Left ventricle myocardium inferior (tissue), 1 donor: ENCODE measurements at places on chromosomes 16 and 17. TPM values are rescaled to one million over a fixed set of nuclear protein-coding genes. Genes with fewer than 3 reads are reported as not detected.

DNA sequence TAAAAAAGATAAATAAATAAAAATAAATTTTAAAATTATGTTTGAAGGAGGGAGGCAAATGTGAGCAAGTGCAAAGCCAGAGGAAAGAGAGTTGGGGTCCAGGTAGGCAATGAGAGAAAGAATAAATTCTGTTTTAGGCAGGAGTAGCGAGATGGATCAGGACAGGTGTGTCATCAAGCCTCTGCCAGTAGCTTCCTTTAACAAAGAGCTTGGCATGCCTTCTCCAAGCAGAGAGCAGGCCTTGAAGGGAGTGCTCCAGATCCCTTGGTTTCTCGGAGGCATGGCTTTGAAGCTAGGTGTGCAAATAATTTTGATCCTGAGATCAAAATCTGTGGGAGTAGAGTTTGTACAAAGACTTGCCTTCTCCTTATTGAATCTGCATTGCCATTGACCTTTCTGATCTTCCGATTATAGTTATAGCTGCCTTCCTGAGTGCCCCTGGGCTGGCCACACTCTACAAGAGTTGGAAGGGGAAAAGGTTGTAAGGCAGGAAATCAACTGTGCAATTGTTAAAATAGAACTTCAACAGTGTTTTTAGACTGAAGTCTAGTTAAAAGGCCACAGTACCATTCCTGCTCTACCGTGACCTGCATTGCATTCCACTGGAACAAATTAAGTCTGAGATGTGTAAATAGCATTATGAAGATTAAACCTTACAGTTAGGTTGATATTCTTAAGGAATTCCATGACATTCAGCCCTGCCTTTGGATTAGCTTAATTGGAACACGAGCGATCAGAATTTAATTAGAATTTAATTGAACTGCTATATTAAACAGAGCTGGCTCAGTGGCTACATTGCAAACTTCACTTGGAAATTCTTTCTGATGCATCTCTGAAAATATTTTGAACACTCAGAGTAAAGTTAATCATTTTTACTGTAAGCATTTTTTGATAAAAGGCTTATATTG is 33.7 kb downstream of the IQCK start:
- peak overlapping the region; percentile 87 for H3K27ac ChIP-seq
- H3K4me1 ChIP-seq = peaks cover 79% of the 10 kb centered on the region
- no peak overlapping the region for H3K4me3 ChIP-seq
- DNase-seq = no peak
- H3K27me3 ChIP-seq = no peaks in the 10 kb centered on the region

DNA sequence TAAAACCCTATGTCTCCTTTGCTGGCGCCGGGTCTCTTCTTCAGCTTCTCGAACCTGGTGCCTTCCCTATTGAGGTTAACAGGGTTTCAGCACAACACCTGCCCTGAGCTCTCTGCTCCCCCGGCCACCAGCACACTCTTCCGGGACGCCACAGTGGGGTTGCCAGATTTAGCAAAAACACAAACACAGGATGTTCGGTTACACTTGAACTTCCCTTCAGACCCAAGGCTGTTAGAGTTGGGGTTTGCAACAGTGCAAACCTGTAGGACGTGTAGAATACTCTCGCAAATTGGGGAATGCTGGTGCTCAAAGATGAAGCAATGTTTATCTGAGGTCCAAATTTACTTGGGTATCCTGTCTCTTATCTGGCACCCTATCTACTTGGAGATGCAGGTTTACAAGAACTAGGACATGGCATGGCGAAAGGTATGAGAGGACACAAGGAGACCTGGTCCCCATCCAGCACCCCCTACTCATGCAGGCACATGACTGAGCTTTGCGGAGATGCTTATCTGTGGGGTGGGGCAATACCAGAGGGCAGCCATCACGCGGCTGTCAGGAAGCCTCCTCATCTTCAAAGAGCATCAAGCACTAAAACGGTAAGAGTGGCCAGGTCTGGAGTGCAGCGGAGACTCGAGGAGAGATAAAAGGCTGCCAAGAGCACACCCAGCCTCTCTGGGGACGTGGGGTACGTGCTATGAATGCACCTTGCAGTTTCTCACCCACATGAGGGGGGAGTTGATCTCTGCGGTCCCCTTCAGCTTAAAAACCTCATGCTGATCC is 52.8 kb downstream of the SDK2 start:
- no peak for DNase-seq
- H3K4me1 ChIP-seq = peaks cover 14% of the 10 kb centered on the region
- peaks cover 28% of the 10 kb centered on the region for H3K27me3 ChIP-seq
- H3K4me3 ChIP-seq = no peak overlapping the region
- no peaks in the 10 kb centered on the region for H3K36me3 ChIP-seq

GRCh38 chr17:76917829-76918228 is 49.6 kb downstream of the MGAT5B start:
- no peak overlapping the region for H3K4me3 ChIP-seq
- DNase-seq = no peak
- no peaks in the 10 kb centered on the region for H3K36me3 ChIP-seq
- peaks cover 93% of the 10 kb centered on the region for H3K27me3 ChIP-seq

GRCh38 chr17:55584055-55584685 is 72.9 kb upstream of the SMIM36 start:
- H3K4me3 ChIP-seq = no peak overlapping the region
- peaks cover 6% of the 10 kb centered on the region for H3K4me1 ChIP-seq
- H3K27me3 ChIP-seq = no peaks in the 10 kb centered on the region
- no peak for DNase-seq
- no peaks in the 10 kb centered on the region for H3K36me3 ChIP-seq
- H3K27ac ChIP-seq = no peak overlapping the region

- peaks cover 7% of the 10 kb centered on the region for H3K4me1 ChIP-seq
- no peak for DNase-seq
- peaks cover 67% of the 10 kb centered on the region for H3K36me3 ChIP-seq
- H3K4me3 ChIP-seq = no peak overlapping the region
Observed at GRCh38 chr16:2526135-2526534, 5.1 kb downstream of the CEMP1 start.

- H3K27ac ChIP-seq = peak overlapping the region; percentile 14
- H3K27me3 ChIP-seq = no peaks in the 10 kb centered on the region
- DNase-seq = no peak
- peaks cover 35% of the 10 kb centered on the region for H3K4me1 ChIP-seq
Observed at GRCh38 chr16:30928390-30928789, 5.0 kb downstream of the FBXL19 start.

DNA sequence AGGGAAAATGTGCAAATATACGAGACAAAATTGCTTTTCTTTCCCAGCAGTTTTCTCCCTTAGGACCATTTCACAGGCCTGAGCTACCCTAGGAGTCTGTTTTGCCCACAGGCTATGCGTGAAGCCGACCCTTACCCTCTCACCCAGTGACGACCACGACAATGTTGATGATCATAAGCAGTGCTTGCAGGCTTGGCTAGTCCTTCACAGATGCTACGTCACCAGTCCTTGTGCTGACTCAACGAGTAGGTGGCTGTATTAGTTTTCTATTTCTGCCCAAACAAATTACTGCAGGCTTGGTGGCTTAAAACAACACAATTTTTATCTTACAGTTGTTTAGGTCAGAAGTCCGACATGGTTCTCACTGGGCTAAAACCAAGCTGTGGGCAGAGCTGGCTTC is 574.6 kb upstream of the HSBP1 start:
- DNase-seq = no peak
- H3K27ac ChIP-seq = no peak overlapping the region
- no peaks in the 10 kb centered on the region for H3K36me3 ChIP-seq
- H3K4me3 ChIP-seq = no peak overlapping the region
- H3K27me3 ChIP-seq = no peaks in the 10 kb centered on the region

- no peaks in the 10 kb centered on the region for H3K27me3 ChIP-seq
- no peak overlapping the region for H3K4me3 ChIP-seq
- no peak overlapping the region for H3K27ac ChIP-seq
Observed at GRCh38 chr17:35529866-35530265, 7.6 kb downstream of the SLFN12L start.

GRCh38 chr17:78831688-78832540 is 8.7 kb downstream of the USP36 start:
- no peak overlapping the region for H3K4me3 ChIP-seq
- no peak for DNase-seq
- no peaks in the 10 kb centered on the region for H3K4me1 ChIP-seq
- H3K36me3 ChIP-seq = peaks cover 96% of the 10 kb centered on the region

GRCh38 chr16:28185696-28186095 is 26.1 kb downstream of the XPO6 start:
- peaks cover 73% of the 10 kb centered on the region for H3K4me1 ChIP-seq
- no peaks in the 10 kb centered on the region for H3K27me3 ChIP-seq
- DNase-seq = no peak

GRCh38 chr17:21285164-21286065 is 904 bp downstream of the MAP2K3 start:
- peak overlapping the region; percentile 85 for H3K4me3 ChIP-seq
- peaks cover 82% of the 10 kb centered on the region for H3K4me1 ChIP-seq
- H3K27me3 ChIP-seq = no peaks in the 10 kb centered on the region

DNA sequence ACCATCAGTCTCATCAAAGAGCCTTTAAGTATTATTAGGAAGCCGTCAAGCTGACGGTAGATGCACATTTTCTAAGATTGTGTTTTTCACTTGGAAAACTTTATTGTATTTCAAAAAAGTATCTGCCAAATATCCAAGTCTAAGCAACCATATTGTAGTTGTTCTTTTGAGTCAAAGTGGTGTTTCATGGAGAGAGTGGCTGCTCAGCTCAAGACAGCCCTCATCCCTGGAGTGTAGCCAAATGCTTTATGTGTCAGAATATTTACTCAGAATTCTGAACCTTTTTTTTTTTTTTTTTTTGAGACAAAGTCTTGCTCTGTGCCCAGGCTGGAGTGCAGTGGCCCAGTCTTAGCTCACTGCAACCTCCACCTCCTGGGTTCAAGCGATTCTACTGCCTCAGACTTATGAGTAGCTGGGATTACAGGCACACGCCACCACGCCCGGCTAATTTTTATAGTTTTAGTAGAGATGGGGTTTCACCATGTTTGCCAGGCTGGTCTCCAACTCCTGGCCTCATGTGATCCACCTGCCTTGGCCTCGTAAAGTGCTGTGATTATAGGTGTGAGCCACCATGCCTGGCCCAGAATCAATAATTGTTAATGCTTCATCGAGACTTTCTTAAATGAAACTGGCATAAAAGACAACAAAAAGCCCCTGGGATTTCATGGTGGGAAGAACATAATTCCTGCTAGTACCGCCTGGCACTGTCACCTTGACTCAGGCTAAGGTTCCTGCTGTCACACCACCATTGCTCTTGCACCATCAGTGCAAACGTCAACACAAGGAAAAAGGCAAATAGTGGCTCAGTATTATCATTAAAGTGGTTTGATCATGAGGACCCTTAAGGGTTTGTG is 45.5 kb downstream of the PRKCA start:
- peaks cover 36% of the 10 kb centered on the region for H3K4me1 ChIP-seq
- no peaks in the 10 kb centered on the region for H3K36me3 ChIP-seq
- H3K4me3 ChIP-seq = no peak overlapping the region
- no peaks in the 10 kb centered on the region for H3K27me3 ChIP-seq

- peaks cover 68% of the 10 kb centered on the region for H3K27me3 ChIP-seq
- H3K4me1 ChIP-seq = no peaks in the 10 kb centered on the region
- no peak overlapping the region for H3K27ac ChIP-seq
- no peak for DNase-seq
- no peaks in the 10 kb centered on the region for H3K36me3 ChIP-seq
Observed at GRCh38 chr17:41354536-41354935, 3.9 kb upstream of the KRT33A start.

GRCh38 chr17:79355165-79355564 is 255.7 kb downstream of the RBFOX3 start:
- no peak for DNase-seq
- H3K4me1 ChIP-seq = no peaks in the 10 kb centered on the region
- H3K27me3 ChIP-seq = peaks cover 99% of the 10 kb centered on the region
- no peak overlapping the region for H3K4me3 ChIP-seq
- H3K27ac ChIP-seq = no peak overlapping the region
- no peaks in the 10 kb centered on the region for H3K36me3 ChIP-seq

Gene GPR179
- 0.05 TPM for total RNA-seq

Gene KRTAP1-4
- not detected for total RNA-seq

Gene SDR42E2
- total RNA-seq = 0.08 TPM

Gene OR4D1
- not detected for total RNA-seq

Gene ASPA
- 2.8 TPM for total RNA-seq

Gene SMIM36
- not detected for total RNA-seq

Gene RASL10B
- 18.4 TPM for total RNA-seq

Gene LAT
- total RNA-seq = 0.93 TPM

Gene RGS9
- 1.6 TPM for total RNA-seq

Gene C17orf67
- 1.1 TPM for total RNA-seq

Gene KRTAP4-6
- total RNA-seq = not detected

Gene KRT39
- total RNA-seq = not detected

Gene IFI35
- 11.5 TPM for total RNA-seq

Gene KRTAP16-1
- total RNA-seq = not detected

Gene MARF1
- total RNA-seq = 46.0 TPM

Gene GAS2L2
- 0.08 TPM for total RNA-seq
